Hair follicular keratinocyte (primary cell): ENCODE measurements at places on chromosomes 6 and 20. TPM values are rescaled to one million over a fixed set of nuclear protein-coding genes. Genes with fewer than 3 reads are reported as not detected.

The NRSN1 gene
- total RNA-seq = not detected in 2 replicates

The GMPR gene
- 0.04 TPM in 1 of 2 replicates, not detected in the other for total RNA-seq

The GMDS gene
- 13.0 and 18.1 TPM in 2 replicates for total RNA-seq

The TINAG gene
- total RNA-seq = not detected in 2 replicates

The RUNX2 gene
- total RNA-seq = 1.7 and 2.1 TPM in 2 replicates

The ATXN1 gene
- total RNA-seq = 6.2 and 9.2 TPM in 2 replicates

The SRXN1 gene
- total RNA-seq = 91.5 and 92.3 TPM in 2 replicates

The SNAP91 gene
- not detected in 2 replicates for total RNA-seq

The MEI4 gene
- 0.23 TPM in 1 of 2 replicates, not detected in the other for total RNA-seq

The MAP3K5 gene
- total RNA-seq = 5.3 and 7.1 TPM in 2 replicates

The GPSM3 gene
- 7.0 and 13.3 TPM in 2 replicates for total RNA-seq

The DOK5 gene
- total RNA-seq = not detected in 2 replicates

The VWA7 gene
- total RNA-seq = 0.19 and 0.86 TPM in 2 replicates

The ADGRF5 gene
- total RNA-seq = not detected in 2 replicates

The C6orf15 gene
- 0.16 TPM in 1 of 2 replicates, not detected in the other for total RNA-seq

The CRYBG1 gene
- 64.1 and 87.6 TPM in 2 replicates for total RNA-seq

The SIGLEC1 gene
- total RNA-seq = not detected in 2 replicates

The HRH3 gene
- not detected in 2 replicates for total RNA-seq

The WFDC5 gene
- 0.23 and 1.6 TPM in 2 replicates for total RNA-seq

The MYMX gene
- not detected in 2 replicates for total RNA-seq

The ARG1 gene
- not detected in 2 replicates for total RNA-seq

The PLEKHG1 gene
- 0.84 and 3.7 TPM in 2 replicates for total RNA-seq

The CST4 gene
- not detected in 2 replicates for total RNA-seq

The FAM83D gene
- 17.0 and 68.2 TPM in 2 replicates for total RNA-seq

The SMLR1 gene
- total RNA-seq = not detected in 2 replicates

The KCNK16 gene
- not detected in 2 replicates for total RNA-seq

The MTHFD1L gene
- total RNA-seq = 54.3 and 57.9 TPM in 2 replicates

The CAP2 gene
- total RNA-seq = 3.3 and 4.4 TPM in 2 replicates

The ENPP1 gene
- total RNA-seq = 0.08 and 0.30 TPM in 2 replicates

The CCDC170 gene
- under 0.01 and 1.1 TPM in 2 replicates for total RNA-seq

The CDH26 gene
- total RNA-seq = 0.47 and 1.2 TPM in 2 replicates

The PPP1R16B gene
- not detected in 2 replicates for total RNA-seq

The IMPG1 gene
- not detected in 2 replicates for total RNA-seq

The BMP6 gene
- 0.04 TPM in 1 of 2 replicates, not detected in the other for total RNA-seq
